ENCODE measurements at places on chromosomes 3 and 15. TPM values are rescaled to one million over a fixed set of nuclear protein-coding genes. Genes with fewer than 3 reads are reported as not detected.

Gene NRROS
- total RNA-seq, result not detected

- no peak for DNase-seq
Measured at GRCh38 chr3:26081166-26081565, 291.3 kb downstream of the OXSM start.

Gene DAZL
- total RNA-seq, result not detected

DNA sequence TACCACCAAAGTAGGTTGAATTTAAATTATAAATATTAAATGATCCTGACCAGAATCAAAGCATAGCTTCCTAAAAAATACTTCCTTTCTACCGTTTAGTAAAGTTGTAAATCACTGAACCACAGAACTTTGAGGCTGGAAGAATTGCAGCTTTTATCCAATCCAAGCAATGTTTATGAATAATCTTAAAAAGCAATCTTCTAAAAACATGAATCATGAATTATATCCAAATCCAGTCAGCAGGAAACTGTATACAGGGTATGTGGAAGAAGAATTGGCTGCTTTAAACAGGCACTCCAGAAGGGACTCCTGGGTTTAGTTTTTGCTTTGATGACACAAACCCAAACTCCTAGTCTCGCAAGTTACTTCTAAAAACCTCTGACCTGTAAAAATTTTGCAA, 30.2 kb downstream of the HEG1 start:
- no peak for DNase-seq

- DNase-seq, result no peak
Measured at GRCh38 chr3:152209776-152210175, 59.0 kb upstream of the MBNL1 start.

Gene USP8
- 81.2 TPM for total RNA-seq

- DNase-seq, result no peak
Measured at GRCh38 chr3:62962714-62963113, 87.5 kb upstream of the CADPS start.

GRCh38 chr3:21484057-21484827, 266.8 kb downstream of the ZNF385D start:
- DNase-seq, result peak; percentile 5
